Left cardiac atrium (tissue), 4 donors: ENCODE measurements at places on chromosomes 12 and 14. TPM values are rescaled to one million over a fixed set of nuclear protein-coding genes. Genes with fewer than 3 reads are reported as not detected.

GRCh38 chr12:95227818-95228356 is 10.3 kb downstream of the VEZT start:
- no peak for DNase-seq

- DNase-seq, result no peak
These were observed 389 bp downstream of the OR4K13 start for GRCh38 chr14:20035449-20035848.

DNA sequence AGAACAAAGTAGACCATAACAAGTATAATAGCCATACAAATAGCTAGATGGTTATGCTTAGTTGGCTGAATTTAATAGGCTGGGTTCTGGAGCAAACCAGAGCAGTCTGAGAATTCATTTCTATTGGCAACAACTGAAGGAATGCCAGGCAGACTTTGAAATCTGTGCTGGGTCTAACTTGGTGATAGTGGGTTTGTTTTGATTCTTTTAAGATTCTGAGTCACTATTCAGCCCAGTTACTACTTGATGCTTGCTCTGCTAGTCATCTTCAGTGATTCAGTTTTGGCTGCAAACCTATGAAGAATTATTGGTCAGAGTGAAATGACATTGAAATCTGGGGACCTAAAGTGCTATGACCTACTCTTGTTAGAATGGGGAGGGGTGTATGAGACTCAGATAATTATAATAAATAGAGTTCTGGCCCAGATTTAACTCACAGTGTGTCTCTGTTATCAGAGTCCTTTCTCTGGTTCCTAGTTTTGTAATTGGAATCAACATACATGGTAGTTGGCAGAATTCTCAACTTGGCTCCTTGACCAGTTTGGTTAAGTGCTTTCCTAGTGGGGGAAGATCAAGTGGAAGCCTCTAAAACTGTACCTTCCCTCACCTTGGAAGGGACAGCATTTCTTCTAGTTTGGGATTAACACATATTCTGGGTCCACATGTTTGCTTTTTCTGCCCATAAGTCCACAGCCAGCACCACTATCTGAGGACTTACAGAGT is 43.5 kb downstream of the MNAT1 start:
- no peak for DNase-seq

DNA sequence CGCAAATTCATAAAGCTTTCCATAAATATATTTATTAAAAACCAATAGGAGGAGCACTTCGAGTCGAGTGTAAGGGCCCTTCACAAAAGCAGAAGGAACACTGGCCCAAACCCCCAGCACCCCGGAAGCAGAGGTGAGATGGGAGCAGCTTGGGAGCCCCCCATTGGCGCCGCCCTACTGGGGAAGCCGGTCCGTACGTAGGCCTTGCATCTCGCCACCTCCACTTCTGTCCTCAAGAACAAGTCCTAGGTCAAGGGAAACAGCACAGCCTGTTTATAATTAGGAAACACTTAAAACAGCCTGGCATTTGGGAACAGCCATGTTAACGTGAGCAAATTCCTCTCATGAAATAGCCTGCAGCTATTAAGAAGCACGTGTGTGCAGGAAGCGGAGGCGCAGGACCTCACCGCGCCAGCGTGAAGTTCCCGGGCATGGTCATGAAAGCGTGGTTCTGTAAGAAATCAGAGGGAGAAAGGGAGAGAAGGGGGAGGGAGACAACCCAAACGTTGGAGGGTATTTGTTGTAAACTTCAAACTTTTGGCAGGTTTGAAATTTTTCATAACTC is 7.7 kb downstream of the ANKRD9 start:
- no peak for DNase-seq

DNA sequence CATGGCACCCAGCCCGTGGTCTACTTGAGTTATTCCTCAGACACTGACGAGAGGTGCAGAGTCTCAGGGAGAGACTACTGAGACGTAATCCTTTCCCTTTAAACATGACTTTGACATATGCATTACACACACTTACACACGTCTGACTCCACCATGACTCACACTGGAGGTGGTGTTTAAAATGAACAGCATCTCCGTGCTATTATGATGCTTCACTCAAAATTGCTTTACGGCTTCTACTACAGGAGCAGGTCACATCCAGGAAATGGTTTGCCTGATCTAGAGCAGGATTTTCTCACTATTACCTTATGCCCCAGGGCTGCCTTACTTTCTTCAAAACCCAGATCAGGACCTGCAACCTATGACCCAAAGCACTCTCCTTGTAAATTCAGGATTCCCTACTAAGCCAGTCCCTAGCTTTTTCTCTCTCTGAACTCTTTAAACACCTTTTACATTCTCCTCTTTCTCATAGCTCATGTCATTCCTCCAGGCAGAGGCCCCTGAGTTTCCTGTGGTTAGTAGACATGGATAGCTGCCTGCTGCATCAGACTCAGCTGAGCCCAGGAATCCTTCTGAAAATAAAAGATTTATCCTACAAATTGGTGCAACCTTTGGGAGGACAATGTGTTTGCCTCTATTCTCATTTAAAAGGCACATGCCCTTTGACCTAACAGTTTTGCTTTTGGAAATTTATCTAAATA is 31.2 kb downstream of the TMCC3 start:
- DNase-seq, result no peak

DNA sequence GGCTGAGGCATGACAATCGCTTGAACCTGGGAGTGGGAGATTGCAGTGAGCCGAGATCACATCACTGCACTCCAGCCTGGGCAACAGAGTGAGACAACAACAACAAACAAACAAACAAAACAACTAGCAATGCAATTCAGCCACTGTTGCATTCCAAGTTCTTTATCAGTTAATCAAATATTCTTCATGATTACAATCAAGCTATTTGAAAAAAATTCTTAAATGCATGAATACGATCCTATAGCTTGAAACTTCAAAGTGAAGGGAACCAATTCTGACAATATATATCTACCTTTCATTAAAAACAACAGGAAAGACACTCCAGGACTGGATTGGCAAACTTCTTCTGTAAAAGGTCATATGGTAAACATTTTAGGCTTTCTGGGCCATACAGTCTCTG is 31.3 kb upstream of the OTX2 start:
- DNase-seq, result no peak

- DNase-seq, result no peak
These were observed 661.0 kb downstream of the GALC start for GRCh38 chr14:87331991-87332390.

GRCh38 chr12:100170313-100170858 is 27.7 kb upstream of the BLTP3B start:
- no peak for DNase-seq

GRCh38 chr14:80419345-80419744 is 208.0 kb upstream of the DIO2 start:
- no peak for DNase-seq

DNA sequence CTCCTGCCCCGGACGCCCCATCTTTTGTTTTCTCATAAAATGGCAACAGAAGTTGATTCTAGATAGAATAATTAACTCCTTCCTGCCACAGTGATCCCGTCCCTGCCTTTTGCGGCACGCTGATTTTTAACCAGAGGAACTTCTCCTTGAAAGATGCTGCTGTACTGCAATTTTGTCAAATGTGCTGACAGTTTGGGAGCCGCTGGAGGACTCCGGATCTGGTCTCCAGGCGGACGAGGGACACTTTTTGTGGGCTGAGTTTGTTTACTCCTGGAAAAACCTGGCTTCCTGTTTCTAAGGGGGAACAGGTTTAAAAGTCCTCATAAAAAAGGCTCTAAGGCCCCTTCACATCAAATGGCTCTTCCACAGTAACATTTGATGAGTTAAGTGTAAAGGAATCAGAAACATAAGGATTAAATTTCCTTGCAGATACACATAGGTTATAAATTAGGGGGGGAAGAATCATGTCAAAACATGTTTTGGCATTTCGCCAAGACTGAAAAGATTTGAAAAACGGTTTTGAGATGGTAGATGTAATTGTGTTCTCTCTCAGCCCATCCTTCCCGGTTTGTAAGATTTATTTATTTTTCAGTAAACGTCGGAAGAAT is 15.5 kb downstream of the FZD10 start:
- DNase-seq, result no peak

TSPAN19 gene
- not detected for total RNA-seq

DAO gene
- total RNA-seq, result not detected

- no peak for DNase-seq
These were observed 31.7 kb upstream of the EVL start for GRCh38 chr14:100033347-100034075.

DNA sequence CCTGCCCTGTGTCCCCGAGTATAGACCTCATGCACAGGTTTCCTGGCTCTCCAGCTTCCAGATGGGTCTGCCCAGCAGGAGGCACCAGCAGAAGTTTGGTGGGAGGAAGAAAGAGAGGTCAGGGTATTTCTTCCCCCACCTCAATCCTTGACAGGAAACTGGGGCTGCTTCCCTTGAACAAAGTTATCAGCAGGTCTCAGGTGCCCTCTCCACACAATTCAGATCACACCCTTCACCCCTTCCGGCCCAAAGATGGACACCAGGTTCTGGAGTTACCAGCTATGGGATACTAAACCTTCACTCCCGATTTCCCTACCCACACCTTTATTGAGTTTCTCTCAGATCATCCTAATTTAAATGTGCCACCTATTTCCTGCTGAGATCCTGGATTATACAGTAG is 1.2 kb downstream of the SART3 start:
- DNase-seq, result no peak

GRCh38 chr12:3231399-3231876 is 154.3 kb downstream of the TSPAN9 start:
- no peak for DNase-seq

OAS2 gene
- 6.5 TPM for total RNA-seq

- DNase-seq, result peak; percentile 23
These were observed 7.2 kb downstream of the CD9 start for GRCh38 chr12:6207259-6207925.

DNA sequence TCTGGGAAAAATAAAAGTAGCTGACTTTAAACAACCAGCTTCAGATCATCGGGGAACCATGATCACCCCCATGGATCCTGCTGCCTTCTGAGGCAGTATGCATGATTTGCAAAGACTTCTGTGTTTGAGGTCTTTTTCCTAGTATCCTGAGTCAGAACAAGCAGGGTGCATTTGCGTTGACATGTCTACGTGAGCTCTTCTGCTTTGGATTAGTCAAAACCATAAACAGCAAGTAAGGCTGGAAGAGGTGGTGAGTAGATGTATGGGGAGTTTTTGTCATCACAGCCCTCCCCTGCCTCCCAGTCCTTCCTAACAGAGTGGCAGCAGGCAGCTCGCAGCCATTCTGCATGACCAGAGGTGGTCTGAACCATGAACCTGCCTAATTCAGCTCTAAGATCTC is 24.1 kb downstream of the PLEKHG7 start:
- no peak for DNase-seq

SLCO1A2 gene
- not detected for total RNA-seq

PTCSC3 gene
- not detected for total RNA-seq

DNA sequence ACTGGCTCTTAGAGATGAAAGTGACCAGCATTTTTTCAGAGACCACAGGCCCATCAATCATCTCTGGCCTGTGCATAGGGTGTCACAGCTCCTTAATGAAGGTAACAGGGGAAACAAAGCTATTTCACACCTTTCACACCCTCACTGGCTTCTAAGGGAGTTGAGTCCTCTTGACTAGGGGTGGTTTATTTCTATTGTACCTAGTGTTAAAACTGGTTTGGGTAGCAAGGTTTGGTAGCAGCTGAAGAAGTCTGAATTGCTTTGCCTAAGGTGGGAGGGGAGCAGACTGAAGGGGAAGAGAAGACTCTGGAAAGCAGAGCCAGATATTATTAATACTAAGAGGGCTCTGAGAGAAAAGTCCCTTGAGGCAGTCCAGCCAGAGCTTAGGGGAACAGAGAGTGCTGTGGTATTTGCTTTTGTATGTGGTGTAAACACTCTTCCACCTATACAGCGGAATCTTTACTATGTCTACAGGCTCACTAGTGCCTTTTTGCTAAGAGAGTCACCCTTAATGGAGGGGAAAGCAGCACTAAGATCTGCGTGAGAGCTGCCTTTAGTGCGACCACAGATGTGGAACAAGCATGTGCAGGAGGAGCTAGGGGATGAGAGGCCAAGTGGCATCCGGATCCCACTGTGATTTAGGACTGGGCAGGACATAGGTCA is 95.8 kb downstream of the STXBP6 start:
- no peak for DNase-seq

DNA sequence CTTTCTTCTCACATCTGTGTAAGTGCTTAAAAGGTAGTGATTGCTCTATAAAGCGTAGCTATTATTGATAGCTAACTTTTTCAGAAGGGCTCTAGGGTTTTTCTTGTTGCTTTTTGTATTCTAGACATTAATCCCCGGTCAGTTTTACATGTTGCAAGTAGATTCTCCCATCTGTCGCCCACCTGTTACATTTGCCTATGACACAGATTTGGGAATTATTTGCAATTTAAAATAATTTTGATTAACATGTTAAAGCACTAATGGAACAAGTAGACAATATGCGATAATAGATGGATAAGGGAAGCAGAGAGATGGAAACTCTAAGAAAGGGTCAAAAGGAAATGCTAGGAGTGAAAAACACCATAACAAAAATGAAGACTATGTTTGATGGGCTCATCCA is 44.5 kb downstream of the DIO3 start:
- no peak for DNase-seq

DNA sequence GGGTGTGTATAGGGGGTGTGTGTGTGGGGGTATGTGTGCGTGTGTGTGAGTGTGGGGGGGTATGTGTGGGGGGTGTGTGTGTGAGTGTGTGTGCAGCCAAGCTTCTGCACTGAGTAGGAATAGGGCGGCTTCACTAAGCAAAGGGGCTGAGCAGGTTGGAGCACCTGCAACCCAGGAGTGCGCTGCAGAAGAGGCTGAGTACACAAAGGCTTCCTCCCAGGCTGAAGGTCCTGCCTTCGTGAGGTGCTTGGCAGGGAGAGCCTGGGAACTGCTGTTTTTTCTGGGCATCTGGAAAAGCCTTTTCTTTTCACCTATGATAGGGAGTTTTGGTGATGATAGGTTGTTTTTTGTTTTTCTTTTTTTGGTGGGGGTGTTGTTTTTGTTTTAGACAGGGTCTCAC is 6.0 kb upstream of the NUDT14 start:
- no peak for DNase-seq

GRCh38 chr12:115135800-115136211 is 451.8 kb upstream of the TBX3 start:
- peak; percentile 55 for DNase-seq

- peak; percentile 87 for DNase-seq
These were observed 3.5 kb downstream of the PTPN21 start for GRCh38 chr14:88551094-88551870.

LUM gene
- 130 TPM for total RNA-seq

KLRK1 gene
- 3.3 TPM for total RNA-seq

IRF9 gene
- 44.7 TPM for total RNA-seq
